ENCODE measurements at places on chromosomes 16 and 17.
A peak's percentile ranks its signal among the peaks of the same experiment; 100 is the strongest.

- no peak for DNase-seq
Measured at GRCh38 chr17:53912117-53912516, 89.4 kb downstream of the KIF2B start.

GRCh38 chr16:24978370-24978914 is 36.7 kb downstream of the ARHGAP17 start:
- no peak for DNase-seq

GRCh38 chr17:3911271-3912053 is 4.8 kb downstream of the P2RX1 start:
- DNase-seq: peak; percentile 54

GRCh38 chr17:49362723-49363117 is 670 bp upstream of the ZNF652 start:
- DNase-seq: no peak

- DNase-seq: no peak
Measured at GRCh38 chr17:69286257-69286656, 40.7 kb downstream of the ABCA5 start.

GRCh38 chr16:28495795-28496749 is 1.6 kb downstream of the APOBR start:
- DNase-seq: no peak

- DNase-seq: no peak
Measured at GRCh38 chr17:15955793-15956541, 11.0 kb downstream of the ADORA2B start.

DNA sequence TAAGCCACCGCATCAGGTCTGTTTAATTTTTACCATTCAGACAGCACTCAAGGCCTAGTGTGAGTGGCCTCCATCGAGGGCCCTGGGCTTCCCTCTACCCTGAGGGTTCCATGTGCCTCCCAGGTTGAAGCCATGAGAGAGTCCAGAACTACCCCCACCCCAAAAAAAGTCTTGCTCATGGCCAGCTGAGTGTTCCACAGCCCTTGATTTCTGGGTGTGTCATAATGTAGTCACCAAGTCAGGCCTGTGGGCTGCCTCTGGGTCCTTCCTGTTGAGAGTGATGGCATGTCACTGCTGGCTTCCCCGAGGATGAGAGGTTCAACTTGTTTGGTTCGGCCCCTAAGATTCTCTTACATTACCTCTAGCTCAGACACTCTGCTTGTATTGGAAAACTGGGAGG is 100.6 kb downstream of the PITPNC1 start:
- no peak for DNase-seq

DNA sequence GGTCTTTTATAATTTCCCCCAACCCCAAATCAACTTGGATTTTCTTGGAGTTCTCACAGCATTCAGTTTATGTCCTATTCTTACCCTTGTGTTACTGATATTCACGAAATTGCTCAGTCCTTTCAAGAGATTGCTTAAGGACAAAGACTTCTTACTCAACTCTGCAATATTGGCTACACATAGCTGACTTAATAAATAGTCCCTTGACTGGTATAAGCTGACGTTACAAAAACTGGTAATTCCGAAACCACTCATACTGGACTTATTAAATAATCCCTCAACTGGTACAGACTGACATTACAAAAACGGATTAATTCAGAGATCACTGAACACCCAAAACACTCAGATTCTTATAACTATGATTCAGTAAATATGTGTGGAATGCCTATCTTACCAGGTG is 860 bp downstream of the TIGD7 start:
- DNase-seq: no peak

DNA sequence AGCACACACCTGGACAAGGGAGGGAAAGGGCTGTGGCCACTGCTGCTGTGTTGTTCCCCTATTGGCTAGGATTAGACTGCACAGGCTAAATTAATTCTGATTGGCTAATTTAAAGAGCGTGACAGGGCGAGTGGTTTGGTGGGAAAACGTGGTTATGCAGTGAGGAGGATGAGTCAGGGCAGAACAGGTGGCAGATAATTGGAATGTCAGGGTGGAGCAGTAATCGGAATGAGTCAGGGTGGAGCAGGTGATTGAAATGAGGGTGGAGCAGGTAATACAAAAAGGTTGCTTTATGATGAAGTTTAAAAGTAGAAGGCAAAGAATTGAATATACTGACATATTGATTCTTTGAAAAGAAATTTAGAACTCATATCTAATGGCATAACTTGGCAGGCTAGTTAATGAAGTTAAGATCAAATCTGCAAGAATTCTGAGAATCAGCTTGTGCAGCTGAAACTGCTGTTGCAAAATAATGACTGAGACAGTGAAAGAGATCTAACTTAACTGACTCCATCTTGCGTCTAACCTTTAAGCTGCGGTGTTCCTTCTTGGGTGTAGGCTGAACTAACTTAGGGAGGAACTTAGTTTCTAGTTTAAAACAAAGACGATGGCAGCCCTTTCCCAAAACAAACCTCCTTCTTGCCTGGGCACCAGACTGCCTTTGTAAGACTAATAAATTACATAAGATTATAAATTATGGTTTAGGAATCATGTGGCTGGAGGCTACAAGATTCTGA is 174.3 kb downstream of the UTP18 start:
- DNase-seq: no peak

DNA sequence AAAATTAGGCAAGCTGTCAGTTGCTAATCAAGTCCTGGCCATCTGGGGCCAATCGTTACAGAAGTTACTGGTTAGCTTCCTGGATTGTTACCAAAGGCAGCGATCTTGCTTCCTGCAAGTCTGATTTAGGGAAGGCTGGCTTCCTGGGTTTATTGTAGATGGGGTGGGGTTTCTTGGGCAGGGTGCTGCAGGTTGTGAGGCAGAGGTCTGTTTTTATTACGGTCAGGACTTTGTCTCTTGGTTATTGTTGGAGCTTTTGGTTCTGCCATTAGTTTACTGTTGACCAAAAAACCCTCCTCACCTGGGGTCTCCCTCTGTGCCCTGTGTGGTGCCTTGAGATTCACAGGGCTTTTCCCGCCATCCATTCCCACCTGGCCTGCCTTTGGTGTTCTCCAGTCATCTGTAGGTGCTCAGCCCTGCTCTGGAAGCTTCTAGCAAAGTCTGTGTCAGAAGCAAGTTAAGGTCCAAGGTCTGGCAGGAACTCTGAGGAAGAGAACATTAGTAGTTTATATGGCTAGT is 36.9 kb downstream of the SLC47A1 start:
- no peak for DNase-seq

GRCh38 chr16:54568906-54569807 is 282.6 kb upstream of the IRX3 start:
- no peak for DNase-seq

- no peak for DNase-seq
Measured at GRCh38 chr17:81036197-81036941, 1.4 kb downstream of the BAIAP2 start.

GRCh38 chr16:8959921-8960787 is 3.6 kb downstream of the USP7 start:
- no peak for DNase-seq

DNA sequence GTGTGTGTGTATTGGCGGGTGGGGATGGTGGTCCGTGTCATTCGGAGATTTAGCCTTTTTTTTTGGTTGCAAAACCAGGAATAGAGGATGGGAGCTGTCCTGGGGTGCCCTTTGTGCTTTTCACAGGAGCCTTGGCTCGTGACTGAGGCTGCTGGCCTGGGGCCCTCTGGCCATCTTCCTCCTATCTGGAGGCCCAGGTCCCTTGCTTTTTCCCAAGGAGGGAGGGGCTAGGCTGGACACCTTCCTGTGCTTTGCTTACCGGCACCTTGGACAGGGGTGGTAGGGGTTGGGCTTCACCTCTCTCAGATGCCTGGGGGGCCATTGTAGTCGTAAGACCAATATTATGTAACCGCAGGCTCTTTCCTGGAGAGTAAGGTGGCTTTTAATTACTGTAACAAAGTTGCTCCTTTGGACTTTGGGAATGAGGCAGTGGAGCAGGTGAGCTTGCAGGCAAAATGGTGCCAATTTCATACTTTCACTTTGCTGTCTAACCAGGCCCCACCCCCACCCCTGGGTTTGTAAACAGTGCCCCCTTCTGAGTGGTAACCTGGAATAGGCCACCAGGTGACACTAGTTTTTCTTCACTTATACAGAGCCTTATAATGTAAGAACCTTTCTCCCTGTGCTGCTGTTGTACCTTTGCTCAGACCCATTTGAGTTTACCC is 1.2 kb downstream of the DYNLL2 start:
- DNase-seq: peak; percentile 44

DNA sequence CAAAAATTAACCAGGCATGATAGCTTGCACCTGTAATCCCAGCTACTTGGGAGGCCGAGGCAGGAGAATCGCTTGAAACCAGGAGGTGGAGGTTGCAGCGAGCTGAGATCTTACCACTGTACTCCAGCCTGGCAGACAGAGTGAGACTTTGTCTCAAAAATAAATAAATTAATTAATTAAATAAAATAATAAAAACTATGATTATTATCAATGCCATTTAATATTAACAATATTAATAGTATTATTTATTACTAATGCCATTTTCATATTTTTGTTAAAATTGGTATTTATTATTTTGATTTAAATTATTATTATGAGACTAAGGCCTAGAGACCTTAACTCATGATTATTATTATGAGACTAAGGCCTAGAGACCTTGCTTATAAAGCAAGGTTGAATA is 121.2 kb downstream of the CDH11 start:
- no peak for DNase-seq

- no peak for DNase-seq
Measured at GRCh38 chr17:37693328-37693727, 50.1 kb upstream of the DDX52 start.

DNA sequence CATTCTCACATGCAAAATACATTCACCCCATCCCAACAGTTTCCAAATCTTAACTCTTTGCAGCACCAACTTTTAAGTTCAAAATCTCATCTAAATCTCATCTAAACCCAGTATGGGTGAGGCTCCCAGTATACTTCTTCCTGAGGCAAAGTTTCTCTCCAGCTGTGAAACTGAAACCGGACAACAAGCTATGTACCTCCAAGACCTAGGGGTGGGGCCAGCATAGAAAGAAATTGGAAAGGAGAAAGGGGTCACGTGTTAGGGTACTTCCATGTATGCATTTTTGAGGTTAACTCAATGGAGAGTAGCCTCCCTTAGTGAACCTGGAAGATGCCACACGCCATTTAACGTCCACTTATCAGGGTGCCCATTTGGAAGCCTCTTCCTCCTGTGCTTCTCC is 23.9 kb upstream of the LRRC75A start:
- no peak for DNase-seq

DNA sequence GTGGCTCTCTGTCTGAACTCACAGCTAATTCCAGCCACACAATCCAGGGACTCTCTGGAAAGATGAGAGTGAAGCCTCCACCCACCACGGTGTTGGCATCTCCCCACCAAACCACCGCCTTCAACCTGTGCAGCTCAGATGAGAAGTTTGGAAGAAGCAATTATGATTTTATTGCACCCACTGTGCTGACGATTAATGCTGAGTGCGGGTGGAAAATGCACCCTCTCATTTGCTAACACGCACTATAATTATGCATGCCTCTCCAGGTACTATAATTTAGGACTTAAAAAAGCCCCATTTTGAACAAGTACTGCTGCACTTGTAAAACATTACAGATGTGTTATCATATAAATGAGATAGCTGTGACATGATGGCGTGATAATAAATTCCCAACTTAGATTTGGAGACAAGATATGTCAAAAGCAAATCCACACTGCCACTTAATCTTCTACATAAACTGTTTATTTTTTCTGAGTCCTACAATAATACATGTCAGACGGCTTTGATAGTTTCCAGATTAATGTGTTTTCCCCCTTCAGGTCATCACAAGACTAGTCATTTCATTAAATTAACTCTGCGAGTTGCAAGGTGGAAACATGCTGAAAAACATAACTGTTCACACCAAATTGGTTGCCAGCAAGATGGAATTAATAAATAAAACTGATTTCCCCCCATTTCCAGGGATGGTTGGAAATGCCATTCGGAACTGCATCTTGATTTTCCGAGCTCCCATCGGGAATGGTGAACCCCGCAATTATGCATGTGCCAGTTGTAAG is 466.5 kb upstream of the MAF start:
- DNase-seq: no peak

DNA sequence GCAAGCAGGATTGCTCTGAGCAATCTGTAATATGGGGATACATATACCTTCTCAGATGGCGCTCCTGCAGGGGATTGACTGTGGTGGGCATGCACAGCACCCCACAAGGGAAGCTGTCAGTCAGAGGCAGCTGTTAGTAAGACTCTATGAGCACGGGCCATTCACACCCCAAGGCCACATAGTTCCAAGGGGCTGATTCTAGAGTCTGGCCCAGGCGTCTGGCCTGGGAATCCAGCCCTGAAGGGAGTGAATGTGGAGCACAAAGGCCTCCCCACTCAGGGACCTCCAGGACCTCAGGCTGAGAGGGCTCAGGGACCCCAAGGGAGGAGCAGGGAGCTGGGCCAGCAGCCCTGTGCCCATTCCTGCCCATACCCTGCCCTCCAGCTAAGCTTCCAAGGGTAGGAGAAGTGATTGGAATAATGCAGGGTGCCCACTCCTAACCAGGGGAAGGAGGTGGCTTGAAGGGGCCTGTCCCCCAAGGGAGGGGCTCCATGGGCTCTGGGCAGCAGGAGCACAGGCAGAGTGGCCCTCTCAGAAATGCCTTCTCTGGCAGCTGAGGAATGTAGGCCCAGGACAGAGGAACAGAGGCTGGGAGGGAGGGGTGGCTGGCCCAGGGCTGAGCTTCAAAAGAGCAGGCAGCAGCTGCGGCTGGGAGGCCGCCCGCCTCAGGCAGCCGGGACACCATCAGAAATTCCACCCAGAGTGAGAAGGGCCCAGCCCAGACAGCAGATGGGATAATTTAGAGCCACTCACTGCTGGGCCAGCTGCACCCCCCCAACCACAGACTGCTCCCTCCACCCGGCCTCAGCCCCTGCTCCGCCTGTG is 48.9 kb upstream of the MRPS23 start:
- no peak for DNase-seq

GRCh38 chr17:41111151-41111885 is 6.1 kb downstream of the KRTAP4-9 start:
- DNase-seq: no peak

DNA sequence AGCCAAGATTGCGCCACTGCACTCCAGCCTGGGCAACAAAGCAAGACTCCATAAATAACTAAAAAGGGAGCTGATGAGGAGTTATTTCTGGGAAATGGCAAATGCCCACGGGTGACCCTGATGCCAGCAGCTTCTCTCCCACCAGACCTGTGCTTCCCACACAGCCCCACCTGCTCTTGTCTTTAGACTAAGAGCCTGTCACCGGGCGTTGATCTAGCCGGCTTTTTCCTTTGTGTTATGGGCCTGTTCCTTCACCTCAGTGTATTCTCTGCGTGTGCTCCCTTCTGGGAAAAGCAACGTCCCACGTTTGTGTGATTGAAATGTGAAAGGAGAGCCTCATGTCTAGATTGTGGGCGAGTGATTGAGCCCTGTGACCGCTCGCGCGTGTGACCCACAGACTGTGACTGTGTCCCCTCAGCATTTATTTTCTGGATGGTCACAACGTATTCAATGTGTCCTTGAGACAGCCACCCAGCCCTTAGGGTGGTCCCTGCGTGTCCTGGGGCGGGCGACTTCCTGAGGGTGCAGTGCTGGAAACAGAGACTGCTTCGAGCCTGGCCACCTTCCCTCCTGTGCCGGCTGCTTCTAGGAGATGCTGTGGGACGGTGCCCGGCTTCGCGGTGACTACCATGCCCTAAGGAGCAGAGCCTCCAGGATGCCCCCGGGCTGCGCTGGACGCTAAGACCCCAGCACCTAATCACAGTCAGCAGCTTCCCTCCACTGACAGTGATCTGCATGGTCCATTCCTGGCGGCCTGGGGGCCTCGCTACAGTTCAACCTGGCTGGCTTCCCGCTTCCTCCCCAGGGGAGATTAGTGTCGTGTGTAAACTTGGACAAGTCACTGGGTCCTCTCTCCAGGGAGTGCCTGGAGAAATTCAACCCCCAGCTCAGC is 7.8 kb upstream of the RNPS1 start:
- DNase-seq: no peak

- no peak for DNase-seq
Measured at GRCh38 chr17:4953451-4953961, 2.6 kb downstream of the ENO3 start.
